Esophagus squamous epithelium (tissue), 5 donors: ENCODE measurements at places on chromosomes 1 and 21.

GRCh38 chr1:22531251-22531650 is 32.0 kb upstream of the EPHA8 start:
- no peak for DNase-seq

DNA sequence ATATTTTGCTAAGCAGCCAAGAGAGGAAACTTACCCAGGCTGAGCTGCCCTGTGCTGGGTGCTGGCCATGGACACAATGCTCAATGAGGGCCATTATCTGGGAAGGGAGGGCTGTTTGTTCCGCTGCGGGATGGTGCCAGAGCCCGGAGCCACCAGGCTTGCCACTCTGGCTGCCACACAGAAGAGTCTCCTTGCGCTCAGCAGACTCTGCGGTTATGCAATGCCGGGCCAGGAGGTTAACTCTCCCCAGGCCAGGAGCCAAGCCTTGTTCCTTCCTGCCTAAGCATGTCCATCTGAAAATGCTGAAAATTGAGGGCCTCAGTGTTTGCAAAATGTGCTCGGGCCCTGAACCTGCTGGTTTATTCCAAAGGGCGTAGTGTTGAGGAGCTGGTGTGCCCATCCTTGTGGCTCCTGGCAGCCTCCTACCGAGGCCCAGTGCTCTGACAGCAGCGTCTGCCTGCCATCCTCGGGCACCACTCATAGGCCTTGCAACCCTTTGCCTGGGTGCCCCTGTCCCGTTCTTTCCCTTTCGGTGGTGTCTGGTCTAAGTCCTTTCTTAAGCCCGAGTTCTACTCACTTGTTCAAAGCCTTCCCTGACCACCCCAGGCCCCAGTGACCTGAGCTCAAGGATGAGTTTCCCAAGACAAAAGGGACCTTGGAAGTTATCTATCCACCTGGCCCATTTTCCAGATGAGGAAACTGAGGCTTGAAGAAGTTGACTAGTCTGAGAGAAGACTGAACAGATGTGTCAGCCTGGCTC is 133.8 kb upstream of the EDN2 start:
- DNase-seq = no peak

GRCh38 chr1:205310976-205311704 is 10.4 kb downstream of the NUAK2 start:
- DNase-seq = no peak

DNA sequence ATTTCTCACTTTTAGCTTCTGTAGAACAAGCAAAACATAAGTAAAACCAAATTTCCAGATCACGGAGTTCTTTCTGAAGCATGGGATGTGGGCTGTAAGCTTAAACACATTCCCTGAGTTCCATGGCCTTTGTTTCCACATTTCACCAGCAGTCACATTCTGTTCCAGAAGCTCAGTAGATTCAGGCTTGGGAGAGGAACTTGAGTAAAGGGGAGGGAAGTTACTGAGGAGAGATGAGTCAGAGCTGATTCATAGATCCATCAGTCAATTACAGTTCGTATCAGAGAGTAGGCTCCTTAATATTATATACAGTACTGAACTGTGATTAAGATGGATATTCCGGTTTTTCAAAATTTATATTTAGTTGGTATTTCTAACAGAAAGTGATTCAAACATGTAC is 614.3 kb downstream of the NCAM2 start:
- no peak for DNase-seq

GRCh38 chr21:32414579-32415358 is 2.3 kb downstream of the EVA1C start:
- DNase-seq = no peak

DNA sequence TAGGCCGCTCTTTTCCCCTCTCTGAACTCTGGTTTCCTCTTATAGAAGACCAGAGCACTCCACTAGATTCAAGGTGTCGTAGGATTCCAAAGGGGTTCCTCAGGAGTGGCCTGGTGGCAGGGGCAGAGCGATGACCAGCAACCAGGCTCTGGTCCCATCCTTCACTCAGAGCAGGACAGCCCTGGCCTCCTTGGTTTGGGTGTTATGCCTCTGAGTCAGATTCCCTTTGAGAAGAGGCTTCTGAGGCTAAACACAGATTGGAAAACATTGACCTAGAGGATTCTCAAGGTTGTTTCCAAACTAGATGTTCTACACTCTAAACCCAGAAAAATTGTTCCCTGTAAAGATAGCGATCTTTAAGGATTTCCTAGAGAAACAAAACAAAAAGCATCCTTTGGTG is 49.8 kb upstream of the IKBKE start:
- DNase-seq = no peak

- DNase-seq = no peak
These were observed 17.8 kb upstream of the EPHA2 start for GRCh38 chr1:16173447-16174260.

DNA sequence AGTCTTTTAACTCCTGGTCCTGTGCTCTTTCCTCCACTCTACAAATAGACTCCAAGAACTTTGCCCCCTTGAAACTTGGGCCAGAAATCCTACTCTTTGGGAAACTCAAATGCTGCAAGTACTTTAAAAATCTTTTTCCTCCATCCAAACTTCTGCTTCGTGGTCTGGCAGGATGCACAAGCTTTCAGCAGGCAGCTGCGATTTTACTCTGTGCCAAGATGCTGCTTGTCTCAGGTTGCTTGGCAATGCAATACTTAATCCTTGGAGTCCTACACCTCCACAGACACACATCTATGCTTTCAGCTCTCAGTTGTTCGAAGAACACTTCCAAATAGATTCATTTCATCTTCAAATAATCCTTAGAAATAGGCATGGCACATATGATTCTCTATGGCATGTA is 435.3 kb upstream of the USP24 start:
- DNase-seq = no peak
